ENCODE measurements at places on chromosomes 7 and 10.

DNA sequence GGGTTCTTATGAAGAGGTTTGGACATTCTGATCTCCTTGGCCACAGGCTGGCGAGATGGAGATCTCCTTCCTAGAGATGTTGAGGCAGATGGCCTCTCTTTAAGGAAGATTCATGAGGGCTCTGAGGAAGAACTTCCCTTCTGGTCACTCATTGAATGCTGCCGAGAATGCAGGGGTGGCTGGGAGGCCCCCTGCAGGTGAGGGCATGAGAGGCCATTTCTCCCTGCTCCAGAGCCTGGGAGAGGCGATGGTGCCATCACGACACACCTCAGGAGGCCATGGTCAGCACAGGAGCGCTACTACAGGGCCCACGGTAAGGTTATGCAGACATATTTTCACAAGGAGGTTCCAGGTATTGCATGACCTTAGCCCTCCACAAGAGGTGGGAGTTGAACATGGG is 40.2 kb downstream of the CXCL12 start:
- no peak for DNase-seq

DNA sequence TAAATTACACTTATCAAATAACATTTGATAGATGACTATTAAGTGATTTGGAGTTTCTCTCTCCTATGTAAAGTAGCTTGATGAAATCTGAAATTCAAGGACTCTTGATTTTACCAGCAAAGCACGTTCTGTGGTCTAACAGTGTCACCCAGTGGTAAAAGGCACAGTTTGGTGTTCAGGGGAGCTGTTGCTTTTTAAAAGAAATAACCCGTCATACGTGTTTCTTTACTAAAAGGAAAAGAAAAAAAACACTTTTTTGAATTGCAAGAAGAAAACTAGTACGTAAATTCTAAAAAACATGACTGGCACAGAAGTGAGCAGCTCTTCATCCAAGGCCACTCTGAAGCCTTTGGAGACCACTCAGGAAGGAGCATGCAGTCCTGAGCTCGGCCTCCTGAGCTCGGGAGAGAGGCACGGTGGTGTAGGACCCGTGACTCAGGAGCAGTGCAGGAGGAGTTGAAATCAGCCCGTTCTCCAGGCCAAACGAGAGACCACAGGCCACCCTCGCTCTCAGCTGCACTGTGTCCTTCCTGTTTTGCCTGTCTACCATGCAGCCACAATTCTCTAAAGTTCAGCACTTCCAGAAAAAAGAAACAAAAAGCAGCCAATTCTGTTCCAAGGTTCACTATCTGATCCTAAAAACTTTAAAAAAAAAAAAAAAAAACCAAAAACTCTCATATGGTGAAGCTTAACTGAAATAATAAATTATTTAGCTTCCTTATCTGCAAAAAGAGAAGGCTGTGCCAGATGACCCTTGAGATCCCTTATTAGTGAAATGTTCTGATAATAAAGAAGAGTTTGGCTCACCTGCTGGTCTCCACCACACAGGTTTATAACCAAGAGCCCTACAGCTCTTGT is 212.6 kb upstream of the FRMD4A start:
- DNase-seq, result peak; percentile 43

- no peak for DNase-seq
Measured at GRCh38 chr7:82700741-82701140, 257.2 kb upstream of the CACNA2D1 start.

DNA sequence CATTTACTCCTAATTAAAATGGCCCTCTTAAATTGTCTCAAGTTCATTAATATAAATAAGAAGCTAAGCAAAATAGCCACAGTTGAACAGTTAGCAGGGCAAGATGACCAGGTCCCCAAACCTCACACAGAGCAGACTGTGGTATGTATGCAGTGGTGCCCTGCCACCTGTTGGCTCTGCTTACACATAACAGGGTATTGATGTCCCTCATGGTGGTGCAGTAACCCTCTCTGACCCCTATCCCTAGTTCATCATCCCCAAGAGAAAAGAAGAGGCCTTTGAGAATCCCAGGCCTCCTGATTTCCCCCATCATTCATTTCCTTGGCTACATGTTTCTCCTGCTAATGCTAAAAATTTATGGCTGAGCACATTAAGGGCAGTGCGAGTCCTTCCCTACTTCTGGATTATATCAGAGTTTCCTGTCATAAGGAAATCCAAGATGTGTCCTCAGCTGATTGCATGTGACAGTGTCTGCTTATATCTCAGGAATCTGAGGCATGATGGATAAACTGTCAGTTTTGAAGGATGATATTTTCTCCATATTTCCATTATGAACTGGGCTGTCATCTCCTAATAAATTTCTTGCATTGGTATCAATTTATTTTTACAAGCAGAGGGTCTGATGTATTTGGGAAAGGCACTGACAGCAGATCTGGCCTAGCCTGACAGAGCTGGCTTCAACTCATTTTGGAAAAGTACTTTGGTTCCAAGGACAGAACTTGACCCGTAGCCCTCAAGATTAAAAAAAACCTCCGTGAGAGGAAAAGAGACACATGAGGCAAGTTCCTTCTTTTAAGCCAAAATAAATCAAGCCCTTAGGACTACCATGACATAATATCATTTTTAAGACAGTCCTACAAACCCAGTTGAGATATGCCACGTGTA is 880.6 kb downstream of the LRMDA start:
- no peak for DNase-seq

GRCh38 chr10:44353721-44354120 is 31.2 kb downstream of the CXCL12 start:
- DNase-seq, result no peak

DNA sequence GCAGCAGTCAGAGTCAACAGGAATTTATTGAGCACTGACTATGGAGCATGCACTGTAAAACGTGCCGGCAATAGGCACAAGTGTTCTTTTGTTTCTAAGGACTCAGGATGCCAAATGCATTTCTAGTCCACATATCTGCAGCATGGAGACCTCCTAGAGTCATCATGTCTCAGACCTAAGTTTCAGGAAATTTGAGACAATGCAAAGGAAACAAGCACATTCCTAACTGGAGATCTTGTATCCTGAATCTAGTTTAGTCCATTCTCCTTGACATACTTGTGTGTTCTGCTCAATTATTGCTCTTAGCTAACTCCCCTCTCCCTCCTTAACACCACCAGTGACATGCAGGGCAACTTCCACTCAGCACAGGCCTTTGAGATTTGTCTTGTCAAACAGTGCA is 173.2 kb downstream of the ZNF438 start:
- DNase-seq, result no peak

DNA sequence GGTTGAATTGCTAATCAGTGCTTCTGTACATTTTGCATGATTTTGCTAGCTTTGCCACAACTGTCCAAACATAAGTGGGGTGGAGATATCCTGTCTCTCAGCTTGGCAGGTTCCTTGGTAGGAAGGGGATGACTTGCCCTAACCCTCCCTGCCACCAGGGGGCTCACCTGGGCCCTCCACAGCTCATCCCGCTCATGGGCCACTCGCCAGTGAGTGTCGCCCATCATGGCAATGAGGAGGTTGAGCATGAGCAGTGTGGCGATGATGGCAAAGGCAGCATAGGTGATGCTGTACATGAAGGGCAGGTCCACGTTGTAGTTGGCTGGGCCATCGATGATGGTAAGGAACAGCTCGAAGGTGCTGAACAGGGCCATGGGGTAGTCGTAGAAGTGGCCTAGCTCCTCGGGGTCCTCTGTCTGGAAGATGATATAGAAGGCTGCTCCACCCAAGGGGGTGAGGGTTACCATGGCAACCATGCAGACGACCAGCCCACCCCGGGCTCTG is 12.2 kb downstream of the TRPV6 start:
- peak; percentile 44 for DNase-seq

DNA sequence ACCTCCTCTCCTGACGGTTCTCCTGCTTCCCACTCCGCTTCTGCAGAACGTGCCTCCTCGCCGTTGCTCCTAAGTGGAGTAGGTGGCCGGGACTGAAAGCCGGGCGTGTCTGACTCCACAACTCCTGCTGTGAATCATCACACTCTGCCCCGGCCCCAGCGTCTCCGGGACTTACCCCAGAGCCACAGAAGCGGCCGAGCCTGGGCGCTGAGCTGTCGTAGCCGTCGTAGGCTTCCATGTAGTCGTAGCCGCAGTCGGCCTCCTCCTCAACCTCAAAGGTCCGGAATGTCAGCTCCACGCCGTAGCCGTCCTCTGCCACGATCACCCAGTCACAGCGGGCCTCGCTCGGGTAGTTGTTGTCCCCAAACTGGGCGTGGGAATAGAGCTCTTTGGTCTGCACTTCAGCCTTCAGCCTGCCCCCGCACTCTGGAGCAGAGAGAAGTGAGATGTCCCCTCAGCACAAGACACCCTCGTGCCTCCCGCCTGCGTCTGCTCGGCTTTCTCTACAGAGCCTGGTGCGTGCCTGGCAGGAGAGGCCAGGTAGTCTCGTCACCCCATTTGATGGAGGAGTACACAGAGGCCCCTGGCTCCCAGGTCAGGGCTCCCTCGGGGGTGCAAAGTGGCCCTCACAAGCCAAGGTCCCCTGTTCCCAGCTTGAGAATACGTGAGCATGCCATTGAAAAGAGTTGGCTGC is 11.2 kb upstream of the OPALIN start:
- no peak for DNase-seq

- no peak for DNase-seq
Measured at GRCh38 chr7:50391386-50391785, 58.8 kb downstream of the FIGNL1 start.

GRCh38 chr10:23540401-23541030 is 101.6 kb downstream of the OTUD1 start:
- DNase-seq, result no peak

DNA sequence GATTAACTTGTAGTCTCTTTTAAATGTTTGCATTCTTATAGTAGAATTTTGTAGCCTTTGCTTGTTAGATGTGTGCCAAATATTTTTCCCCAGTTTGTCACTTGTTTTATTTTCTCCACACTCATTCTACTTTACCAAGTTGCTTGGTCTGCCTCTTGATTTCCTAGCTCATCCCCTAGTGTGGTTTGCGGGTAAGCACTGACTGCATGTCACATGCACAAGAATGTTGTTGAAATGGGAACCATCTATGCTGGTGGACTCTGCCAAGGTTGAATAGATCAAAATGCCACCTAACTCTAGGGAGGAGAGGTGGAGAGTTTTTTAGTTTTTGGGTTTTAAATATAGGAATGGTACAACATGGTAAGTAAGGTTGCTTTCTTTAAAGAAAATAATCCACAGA is 47.6 kb downstream of the FZD1 start:
- DNase-seq, result no peak

DNA sequence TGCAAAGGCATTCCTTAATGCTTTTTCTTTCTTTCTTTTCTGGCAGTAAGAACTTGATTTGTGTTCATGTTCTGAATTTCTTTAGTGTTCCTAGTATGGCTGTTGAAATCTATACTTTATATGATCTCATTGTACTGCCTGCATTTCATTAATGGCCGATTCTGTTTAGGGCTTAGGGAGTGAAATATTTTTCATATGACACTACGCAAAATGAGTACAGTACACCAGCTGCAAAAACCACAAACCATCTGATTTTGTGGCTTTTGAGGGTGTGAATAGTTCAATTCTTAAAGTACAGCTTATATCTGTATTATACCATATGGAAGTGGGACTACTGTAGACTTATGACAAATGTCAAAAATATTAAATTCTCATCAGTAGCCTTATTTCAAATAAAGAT is 69.1 kb upstream of the FOXP2 start:
- DNase-seq, result no peak

- no peak for DNase-seq
Measured at GRCh38 chr10:28569506-28570159, 36.7 kb downstream of the WAC start.

GRCh38 chr10:101566333-101567164 is 21.5 kb downstream of the POLL start:
- no peak for DNase-seq

DNA sequence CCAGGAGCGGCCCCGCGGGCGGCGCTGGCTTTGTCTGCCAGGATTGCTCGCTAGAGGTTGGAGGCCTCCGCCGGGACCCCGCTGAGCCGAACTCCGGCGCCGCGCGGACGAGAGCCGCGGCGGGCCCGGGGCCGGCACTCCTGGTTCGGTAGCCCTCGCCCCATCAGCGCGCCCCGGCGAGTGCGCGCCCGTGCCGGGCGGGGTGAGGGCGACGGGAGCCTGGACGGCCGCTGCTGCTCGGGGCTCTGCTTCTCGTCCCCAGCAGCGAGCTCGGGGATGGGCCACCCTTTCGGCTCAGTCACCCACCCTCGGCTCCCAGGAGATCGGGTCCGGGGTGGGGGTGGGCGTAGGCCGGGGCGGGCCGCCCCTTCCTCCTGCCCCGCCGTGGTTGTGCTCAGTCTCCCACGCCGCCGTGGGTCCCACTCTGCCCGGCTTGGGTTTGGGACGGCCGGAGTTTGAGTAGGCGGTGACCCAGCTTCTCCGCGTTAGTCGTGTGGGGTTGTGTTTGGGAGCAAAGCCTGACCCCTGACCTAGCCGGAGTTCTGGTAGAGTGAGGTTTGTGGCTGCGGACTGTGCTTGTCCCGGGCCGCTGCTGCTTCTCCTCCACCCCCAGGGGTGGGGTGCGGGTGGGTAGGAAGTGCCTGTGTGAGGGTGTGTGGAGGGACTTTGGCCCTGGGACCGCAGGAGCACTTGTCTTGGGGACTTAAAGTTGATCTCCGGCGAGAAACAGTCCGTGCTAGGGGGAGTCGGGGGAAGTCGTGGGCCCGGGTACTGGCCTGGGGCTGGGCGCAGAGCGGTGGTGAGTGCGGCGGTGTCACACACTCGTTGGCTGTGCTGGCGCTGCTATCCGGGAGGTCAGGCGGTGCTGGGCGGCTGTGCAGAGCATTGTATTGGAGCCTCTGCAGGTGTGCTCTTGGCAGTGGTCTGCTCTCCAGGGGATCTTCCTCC is 677 bp downstream of the TSPAN14 start:
- DNase-seq, result no peak

DNA sequence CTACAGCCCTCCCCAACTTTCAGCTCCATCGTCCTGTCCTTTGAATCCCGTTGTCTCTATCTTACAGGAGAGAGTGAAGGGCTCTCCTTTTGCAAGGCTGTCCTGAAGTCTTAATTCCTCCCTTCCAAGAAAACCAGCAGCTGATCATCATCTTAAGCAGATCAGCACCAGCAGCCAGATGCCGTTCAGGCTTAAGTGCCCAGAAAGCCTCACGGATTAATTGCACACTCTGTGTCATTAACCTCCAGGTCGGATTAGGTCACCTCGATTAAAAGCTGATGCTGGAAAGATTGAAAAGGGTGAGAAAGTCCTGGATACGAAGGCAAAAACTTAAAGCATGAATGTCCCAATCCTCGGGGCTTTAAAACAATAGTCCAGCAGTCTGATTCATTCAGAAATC is 24.8 kb upstream of the ADARB2 start:
- no peak for DNase-seq

- no peak for DNase-seq
Measured at GRCh38 chr7:139860090-139860775, 31.2 kb downstream of the TBXAS1 start.

GRCh38 chr7:437329-438251 is 82.1 kb downstream of the PDGFA start:
- DNase-seq, result no peak

- no peak for DNase-seq
Measured at GRCh38 chr10:102919992-102920739, 2.1 kb downstream of the CNNM2 start.

All from stimulated activated naive CD8-positive, alpha-beta T cell treated with anti-CD3 and anti-CD28 coated beads, Interleukin-15, Interleukin-2, amounts not matched to agents 100 U/mL and 50 U/mL, for 24 hours (primary cell).